NCI-H82 (cell line): ENCODE measurements at places on chromosomes 5 and 9.

DNA sequence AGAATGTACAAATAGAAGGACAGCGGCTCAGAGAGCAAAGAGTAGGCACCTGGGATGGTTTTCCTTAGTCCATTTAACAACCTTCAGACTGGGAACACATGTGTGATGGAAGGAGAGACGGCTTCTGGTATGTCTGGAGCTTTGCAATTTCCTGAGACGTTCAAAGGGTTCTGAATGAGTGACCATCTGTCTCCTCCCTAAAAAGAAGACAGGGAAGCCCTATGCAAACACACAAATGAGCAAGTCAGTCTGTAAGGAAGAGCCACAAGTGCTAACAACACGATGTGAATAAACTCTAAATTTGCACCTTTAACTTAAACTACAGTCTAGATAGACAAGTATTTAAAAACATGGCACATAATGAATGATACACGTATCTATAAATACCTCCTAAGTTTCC lies 391.0 kb downstream of the ICE1 start:
- DNase-seq, result peak; percentile 56

DNA sequence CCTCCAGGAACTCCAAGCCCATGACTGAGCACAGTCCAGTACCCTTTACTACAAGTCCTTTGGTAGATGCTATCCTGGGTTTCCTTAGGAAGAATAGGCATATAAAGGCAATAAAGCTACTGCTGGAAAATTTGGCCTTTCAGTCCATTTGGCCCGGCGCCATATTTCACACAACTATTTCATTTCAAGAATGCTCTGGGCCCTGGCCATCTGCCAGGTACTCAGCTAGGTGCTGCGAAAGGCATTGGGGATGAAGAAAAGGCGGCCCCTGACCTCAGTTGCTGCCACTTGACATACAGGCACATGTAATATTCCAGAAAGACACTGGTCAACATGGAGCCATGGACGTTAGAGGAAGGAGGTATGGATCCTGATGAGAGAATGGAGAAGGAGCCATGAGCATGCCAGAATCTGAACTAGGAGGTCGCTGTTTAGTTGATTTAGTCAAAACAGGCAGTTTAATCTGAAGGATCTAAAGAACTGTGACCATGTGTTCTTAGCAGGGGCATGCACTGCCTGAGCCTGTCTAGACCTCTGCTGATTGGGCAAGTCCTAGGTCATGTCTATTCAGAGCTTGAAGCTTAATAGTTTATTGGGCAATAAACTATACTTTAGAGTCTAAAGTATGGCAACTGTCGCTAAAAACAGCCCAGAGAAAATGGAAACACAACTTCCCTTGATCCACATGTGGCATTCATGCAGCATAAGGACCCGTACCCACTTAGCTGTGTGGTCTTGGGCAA lies 149.3 kb downstream of the MELK start:
- no peak for DNase-seq

- no peak for DNase-seq
Observed at GRCh38 chr5:142492781-142493281, 168.0 kb upstream of the SPRY4 start.

- no peak for DNase-seq
Observed at GRCh38 chr9:3823842-3824475, 298.2 kb upstream of the RFX3 start.

DNA sequence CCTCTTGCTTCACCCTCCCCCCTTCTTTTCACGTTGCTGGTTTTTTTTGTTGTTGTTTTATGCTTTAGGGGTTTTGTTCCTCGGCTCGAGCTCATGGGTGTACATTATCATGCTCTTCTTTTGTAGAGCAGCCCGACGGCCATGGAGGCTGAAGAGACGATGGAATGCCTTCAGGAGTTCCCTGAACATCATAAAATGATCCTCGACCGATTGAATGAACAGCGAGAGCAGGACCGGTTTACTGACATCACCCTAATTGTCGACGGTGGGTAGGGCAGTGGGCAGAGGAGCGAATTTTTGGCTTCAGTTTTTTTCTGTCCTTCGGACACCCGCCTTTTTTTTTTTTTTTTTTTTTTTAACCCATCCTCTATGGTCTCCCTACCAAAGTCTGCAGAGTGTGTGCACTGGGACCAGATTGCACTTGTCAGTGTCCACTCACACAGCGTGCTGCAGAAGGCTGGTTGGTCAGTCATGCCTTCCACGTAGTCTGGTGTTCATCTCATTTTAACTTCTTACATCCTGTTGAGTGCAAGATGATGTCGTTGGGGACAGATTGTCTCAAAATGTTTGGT lies 1.3 kb downstream of the ZNF131 start:
- DNase-seq, result peak; percentile 50

GRCh38 chr5:124418390-124418789 lies 328.0 kb downstream of the ZNF608 start:
- DNase-seq, result peak; percentile 43

- DNase-seq, result no peak
Observed at GRCh38 chr5:61279725-61280124, 52.3 kb upstream of the ZSWIM6 start.

DNA sequence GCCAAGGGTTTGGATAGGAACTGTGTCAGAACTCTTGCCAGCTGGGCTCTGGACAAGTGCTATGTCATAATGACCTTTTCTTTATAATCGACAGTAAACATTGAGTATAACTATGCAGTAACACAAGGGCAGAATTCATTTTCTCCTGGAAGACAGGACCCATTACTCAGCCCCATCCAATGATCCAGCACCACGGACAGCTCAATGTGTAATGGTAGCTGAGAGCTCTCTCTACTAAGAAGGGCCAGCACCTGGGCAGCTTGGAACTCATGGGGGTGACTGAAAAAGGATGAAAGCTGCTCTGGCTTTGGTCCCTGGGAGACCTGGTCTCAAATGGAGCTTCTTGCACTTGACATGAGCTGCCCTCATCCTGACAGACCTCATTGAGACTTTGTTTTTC lies 347.8 kb downstream of the TRIM32 start:
- DNase-seq, result no peak

DNA sequence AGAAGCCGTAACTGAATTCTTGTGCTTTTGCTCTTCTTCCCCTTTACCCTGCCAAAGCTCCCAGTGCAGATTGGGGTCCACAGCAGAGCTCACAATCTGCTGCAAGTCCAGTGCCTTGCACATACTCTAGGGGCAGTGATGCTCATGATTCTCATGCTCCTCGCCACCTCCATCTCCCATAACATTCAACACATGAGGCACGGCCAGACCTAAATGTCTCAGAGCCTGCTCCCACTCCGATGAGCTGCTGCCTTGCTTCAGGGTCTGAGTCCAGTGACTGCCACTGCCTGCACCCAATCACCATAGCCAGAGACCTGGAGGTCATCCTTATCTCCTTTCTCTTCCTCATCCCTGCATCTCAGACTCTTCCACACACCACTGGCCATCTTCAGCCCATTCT lies 10.5 kb downstream of the CSF1R start:
- peak; percentile 6 for DNase-seq

DNA sequence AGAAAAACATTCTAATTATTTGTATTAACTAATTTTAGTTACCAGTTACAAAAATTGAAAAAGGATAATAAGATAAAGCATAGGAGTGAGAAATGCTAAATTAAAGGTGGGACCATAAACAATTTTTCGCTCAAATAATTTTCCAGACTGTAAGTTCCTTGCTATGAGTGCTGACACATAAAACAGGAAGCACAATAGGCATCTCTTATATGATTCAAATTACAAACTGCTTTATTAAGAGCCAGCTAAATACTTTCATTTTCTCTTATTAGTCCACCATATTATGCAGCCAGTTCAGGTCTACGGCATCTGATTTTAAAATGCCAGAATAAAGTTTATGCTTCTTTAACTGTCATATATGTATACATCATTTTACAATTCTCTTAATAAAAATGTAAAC lies 4.4 kb downstream of the RC3H2 start:
- no peak for DNase-seq

DNA sequence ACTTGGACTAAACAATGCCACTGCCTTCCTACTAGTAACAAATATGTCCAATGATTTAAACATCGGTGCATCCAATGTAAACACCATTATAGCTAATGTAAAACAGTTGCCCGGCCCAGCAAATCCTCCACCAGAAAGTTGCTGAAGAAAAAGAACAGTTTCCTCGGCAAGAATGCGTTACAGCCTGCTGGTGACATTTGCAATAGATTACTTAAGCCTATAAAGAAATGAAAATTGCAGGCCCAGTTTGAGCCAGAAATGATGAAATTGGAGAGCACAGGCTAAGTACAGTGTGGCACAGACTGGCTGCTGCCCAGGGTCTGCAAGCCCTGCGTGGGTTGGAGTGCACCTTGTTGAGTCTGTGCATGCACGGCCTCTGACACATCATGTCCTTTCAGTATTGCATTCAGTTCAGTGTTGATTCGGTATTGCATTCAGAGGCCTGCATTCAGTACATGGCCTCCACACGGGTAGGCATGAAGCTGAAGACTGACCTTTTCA lies 406.0 kb upstream of the KLF4 start:
- no peak for DNase-seq

DNA sequence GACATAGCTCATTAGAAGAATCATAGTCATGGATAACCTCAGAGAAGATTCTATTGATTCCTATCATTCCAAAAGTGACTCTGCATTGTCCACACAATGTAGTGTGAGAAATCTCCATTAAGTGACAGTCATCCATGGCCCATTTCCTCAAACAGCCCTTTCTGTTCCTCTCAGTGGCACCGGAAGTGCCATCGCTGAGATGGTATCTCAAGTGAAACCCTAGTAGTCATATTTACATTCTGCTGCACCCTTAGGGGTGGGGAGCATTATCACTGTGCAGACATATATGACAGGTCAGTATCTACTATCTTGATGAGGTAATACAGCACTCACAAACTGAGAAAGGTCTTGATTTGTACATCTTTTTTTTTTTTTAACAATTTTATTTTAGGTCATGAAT lies 55.4 kb upstream of the MIER3 start:
- DNase-seq, result no peak

DNA sequence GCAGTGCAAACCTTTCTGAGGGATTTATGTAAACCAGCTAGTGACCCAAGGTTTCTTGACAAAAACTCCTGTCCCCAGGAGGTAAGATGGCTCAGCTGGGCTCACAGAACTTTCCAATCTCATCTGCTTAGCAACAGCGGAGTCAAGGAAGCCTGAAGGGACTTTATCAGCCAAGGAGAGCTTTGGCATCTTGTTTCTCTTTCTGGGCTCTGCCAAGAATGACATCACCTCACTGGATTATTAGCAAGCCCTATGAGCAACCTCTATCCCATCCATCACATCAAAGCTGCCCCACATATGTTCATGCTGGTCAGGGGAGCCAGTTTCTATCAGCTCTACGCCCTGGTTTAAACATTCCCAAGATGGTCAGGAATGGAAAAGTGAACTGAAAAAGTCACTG lies 461.3 kb downstream of the ENC1 start:
- peak; percentile 51 for DNase-seq

DNA sequence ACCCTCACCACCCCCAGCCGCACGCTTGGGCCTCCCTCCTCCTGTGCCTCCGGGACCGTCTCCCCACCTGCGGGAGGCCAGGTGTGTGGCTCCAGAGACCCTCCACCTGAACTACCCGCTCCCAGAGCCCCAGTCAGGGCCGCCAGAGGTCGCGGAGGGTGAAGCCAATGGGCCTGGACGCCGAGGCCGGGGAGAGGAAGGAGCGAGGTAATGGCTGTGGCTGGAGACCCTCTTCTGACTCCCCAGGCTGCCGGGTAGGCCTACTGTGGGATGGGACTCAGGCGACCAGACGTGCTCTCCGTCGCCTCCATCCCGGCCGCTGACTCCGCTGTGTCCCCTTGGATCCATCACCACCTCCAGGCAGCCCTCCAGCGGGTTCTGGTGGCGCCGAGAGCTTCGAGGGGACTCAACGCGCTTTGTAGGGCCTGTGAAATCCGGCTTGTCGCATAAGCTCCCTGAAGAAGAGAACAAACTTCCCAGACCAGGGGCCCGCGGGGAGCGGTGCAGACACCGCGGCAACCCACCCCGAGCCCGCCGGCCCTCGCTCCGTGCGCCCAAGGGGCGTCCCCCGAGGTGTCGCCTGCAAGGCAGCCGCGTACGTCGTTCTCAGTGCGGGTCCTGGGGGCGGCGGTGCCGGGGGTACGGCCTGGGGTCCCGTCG lies 12.6 kb downstream of the IRX2 start:
- DNase-seq, result no peak

DNA sequence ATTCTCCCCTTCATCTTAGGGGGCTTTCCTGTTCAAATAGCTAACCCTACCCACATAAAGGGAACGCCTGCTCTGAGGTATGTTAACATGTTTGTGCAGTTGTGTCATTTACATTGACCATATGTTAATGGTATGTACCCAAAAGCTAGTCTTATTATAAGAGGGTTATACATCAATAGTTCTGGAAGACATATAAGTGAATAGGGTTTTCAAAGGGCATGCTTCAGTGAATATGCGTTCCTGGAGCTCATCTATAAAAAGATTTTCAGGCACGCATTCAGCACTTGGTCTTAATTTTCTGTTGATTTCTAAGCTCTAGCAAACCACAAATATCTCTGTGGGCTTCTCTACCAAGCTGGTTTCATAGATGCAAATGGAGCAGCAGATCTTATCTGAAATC lies 766.1 kb downstream of the IRX1 start:
- no peak for DNase-seq

GRCh38 chr5:91272858-91273257 lies 110.3 kb downstream of the ARRDC3 start:
- DNase-seq, result no peak

- no peak for DNase-seq
Observed at GRCh38 chr5:137158691-137159090, 340.4 kb downstream of the SPOCK1 start.

GRCh38 chr5:109942646-109943045 lies 252.9 kb downstream of the MAN2A1 start:
- DNase-seq, result no peak

DNA sequence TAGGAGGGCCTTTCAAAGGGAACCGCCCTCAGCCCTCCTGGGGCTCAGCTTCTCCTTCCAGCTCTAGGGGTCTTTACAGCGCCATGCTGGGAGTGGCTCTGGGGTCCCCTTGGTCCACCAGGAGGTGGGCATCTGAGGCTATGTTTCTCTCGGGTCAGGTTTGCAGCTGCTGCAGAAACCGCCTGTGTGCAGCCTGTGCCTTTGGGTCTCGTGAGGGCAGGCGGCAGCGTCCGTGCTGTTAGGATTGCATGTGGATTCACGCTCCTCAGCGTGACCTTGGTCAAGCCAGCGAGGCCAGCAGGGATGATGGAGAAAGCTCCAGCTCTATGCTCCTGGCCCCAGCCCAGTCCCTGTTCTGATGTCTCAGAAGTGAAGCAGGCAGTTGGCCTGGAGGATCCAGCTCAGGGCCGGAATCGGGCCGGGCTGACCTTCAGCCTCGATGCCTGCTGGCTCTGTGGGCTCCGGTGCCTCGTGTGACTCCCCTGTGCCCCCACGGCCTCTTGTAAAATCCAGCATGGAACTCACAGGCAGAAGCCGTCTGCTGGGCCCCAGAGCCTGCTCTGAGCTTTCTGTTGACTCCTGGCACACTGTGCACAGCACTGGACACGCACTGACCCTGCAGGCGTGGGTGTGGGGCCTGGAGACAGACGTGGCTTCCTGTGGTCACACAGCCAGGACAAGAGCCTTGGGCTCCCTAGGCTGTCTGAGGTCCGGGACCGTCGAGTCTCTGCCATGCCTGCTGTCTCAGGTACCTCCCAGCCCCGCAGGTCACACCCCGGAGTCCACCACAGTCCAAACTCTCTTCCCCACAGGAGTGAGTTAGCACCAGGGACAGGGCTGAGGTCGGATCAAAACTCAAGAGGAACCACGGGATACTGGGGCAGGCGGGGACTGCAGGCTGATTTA lies 54.3 kb downstream of the TRIP13 start:
- DNase-seq, result no peak

- DNase-seq, result no peak
Observed at GRCh38 chr5:102959055-102959454, 160.9 kb downstream of the GIN1 start.
